Spinal cord (tissue), 10 donors: ENCODE measurements at places on chromosomes 11 and 22. TPM values are rescaled to one million over a fixed set of nuclear protein-coding genes. Genes with fewer than 3 reads are reported as not detected.

Gene CCDC87
- 0.21 TPM for polyA plus RNA-seq

Gene TLCD5
- polyA plus RNA-seq: 15.7 TPM

Gene CCND1
- 59.0 TPM for polyA plus RNA-seq

Gene LMNTD2
- 7.6 TPM for polyA plus RNA-seq

Gene PRG3
- polyA plus RNA-seq: not detected

Gene GGTLC3
- 0.41 TPM for polyA plus RNA-seq

Gene AMBRA1
- 29.6 TPM for polyA plus RNA-seq

Gene WT1
- 1.7 TPM for polyA plus RNA-seq

Gene PHRF1
- 25.8 TPM for polyA plus RNA-seq

Gene RIN1
- 3.2 TPM for polyA plus RNA-seq

Gene OR51F2
- not detected for polyA plus RNA-seq

Gene SYNGR1
- 78.1 TPM for polyA plus RNA-seq

- no peaks in the 10 kb centered on the region for H3K4me1 ChIP-seq
- no peaks in the 10 kb centered on the region for H3K27me3 ChIP-seq
- DNase-seq: peak; percentile 57
- no peak overlapping the region for H3K4me3 ChIP-seq
- H3K27ac ChIP-seq: no peak overlapping the region
- no peaks in the 10 kb centered on the region for H3K36me3 ChIP-seq
These were observed 953.4 kb downstream of the DLG2 start for GRCh38 chr11:84673753-84674152.

DNA sequence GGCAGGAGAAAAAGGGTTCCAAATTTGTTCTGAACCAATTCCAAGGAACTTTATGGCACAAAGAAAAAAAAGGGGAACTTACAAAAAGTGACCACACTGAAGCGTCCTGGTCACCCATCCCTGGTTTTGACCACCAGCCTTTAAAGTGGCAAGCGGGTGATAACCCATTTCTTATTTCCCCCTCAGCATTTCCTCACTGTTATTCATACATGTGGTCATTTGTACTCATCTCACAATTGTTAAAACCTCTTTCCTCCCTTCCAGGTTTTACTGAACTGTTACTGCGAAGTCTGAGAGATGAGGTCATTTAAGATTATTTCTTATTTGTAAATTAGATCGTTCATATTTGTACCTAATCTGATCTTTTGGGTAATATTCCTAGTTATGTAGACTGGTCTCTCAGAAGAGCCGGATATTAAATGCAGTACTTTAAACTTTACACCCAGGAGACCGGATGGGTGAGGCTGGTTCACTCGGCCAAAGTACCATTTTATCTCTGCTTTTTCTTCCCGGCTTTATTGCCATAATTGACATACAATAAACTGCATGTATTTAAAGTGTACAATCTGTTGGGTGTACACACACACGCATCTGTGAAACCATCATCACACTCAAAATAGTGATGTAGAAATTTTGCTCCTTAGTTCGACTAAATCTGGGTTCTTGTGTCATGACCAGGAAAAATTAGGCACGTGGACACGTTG is 47.0 kb downstream of the CDPF1 start:
- peaks cover 40% of the 10 kb centered on the region for H3K36me3 ChIP-seq
- peaks cover 10% of the 10 kb centered on the region for H3K4me1 ChIP-seq
- no peak overlapping the region for H3K27ac ChIP-seq
- no peak overlapping the region for H3K4me3 ChIP-seq
- no peak for DNase-seq

- H3K4me1 ChIP-seq: peaks cover 35% of the 10 kb centered on the region
- H3K4me3 ChIP-seq: no peak overlapping the region
- H3K36me3 ChIP-seq: no peaks in the 10 kb centered on the region
- no peak for DNase-seq
- peaks cover 3% of the 10 kb centered on the region for H3K27me3 ChIP-seq
These were observed 89.2 kb downstream of the GALNT18 start for GRCh38 chr11:11532574-11532973.

- no peaks in the 10 kb centered on the region for H3K27me3 ChIP-seq
- no peaks in the 10 kb centered on the region for H3K4me1 ChIP-seq
- H3K36me3 ChIP-seq: no peaks in the 10 kb centered on the region
- H3K27ac ChIP-seq: no peak overlapping the region
- H3K4me3 ChIP-seq: no peak overlapping the region
- DNase-seq: no peak
These were observed 27.5 kb upstream of the POU2AF1 start for GRCh38 chr11:111406589-111406988.

DNA sequence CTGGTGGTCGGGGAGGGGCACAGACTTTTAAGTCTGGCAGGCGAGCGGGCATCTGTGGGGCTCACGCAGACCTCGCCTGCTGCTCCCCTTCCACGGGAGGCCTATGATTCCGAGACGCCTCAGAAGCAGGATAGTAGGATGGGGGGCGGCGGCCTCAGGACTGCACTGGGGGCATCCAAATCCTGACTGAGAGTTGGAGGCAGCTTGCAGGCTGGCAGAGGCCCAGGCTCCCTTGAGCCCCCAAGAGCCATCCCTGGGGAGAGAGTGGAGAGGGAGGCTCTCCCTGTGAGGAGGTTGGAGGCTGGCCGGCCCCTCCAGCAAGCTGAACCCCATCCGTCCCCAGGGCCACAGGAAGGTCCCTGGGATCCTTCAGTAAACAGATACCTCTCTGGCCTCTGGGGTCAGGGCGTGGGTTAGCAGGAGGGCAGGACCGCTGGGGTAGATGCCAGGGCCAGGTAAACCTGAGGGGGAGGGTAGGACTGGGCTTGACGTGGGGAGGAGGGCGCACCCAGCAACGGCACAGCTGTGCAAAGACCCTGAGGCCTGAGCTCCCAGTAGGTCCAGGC is 33.3 kb downstream of the SBF1 start:
- peaks cover 92% of the 10 kb centered on the region for H3K36me3 ChIP-seq
- H3K4me3 ChIP-seq: no peak overlapping the region
- DNase-seq: no peak

- DNase-seq: no peak
- H3K4me1 ChIP-seq: no peaks in the 10 kb centered on the region
- no peak overlapping the region for H3K27ac ChIP-seq
These were observed 1402.6 kb upstream of the TENM4 start for GRCh38 chr11:80843266-80843974.

- no peak overlapping the region for H3K27ac ChIP-seq
- H3K36me3 ChIP-seq: no peaks in the 10 kb centered on the region
- H3K4me3 ChIP-seq: no peak overlapping the region
- no peaks in the 10 kb centered on the region for H3K4me1 ChIP-seq
- H3K27me3 ChIP-seq: no peaks in the 10 kb centered on the region
- no peak for DNase-seq
These were observed 105.6 kb downstream of the ATXN10 start for GRCh38 chr22:45777046-45777851.

- peaks cover 8% of the 10 kb centered on the region for H3K4me1 ChIP-seq
- H3K36me3 ChIP-seq: peaks cover 3% of the 10 kb centered on the region
- DNase-seq: peak; percentile 35
- H3K27ac ChIP-seq: peak overlapping the region; percentile 29
- peak overlapping the region; percentile 71 for H3K4me3 ChIP-seq
These were observed 1.2 kb downstream of the MSANTD2 start for GRCh38 chr11:124798991-124799347.

GRCh38 chr11:102318469-102318868 is 1.2 kb downstream of the BIRC3 start:
- H3K4me1 ChIP-seq: peaks cover 7% of the 10 kb centered on the region
- H3K4me3 ChIP-seq: no peak overlapping the region
- H3K27me3 ChIP-seq: peaks cover 5% of the 10 kb centered on the region
- no peak overlapping the region for H3K27ac ChIP-seq
- no peak for DNase-seq

DNA sequence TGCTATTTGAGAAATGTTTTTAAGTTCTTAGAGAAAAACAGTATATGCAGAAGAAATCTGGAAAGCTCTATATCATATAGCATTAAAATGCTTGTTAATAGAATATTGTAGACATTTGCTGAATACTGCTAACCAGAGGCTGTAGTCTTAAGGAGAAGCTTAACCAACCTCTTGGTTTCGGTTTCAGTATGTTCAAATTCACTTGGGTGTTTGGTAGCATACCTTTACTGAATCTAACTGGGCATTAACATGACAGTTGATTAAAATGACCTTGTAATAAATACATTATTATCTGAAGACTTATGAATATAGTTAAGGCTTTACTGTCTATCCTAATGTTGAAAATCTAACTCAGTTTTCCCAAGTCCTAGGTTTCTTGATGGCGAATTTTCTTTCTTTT is 5.4 kb downstream of the PCF11 start:
- DNase-seq: no peak
- no peaks in the 10 kb centered on the region for H3K27me3 ChIP-seq
- no peaks in the 10 kb centered on the region for H3K4me1 ChIP-seq

- H3K27me3 ChIP-seq: peaks cover 2% of the 10 kb centered on the region
- H3K27ac ChIP-seq: no peak overlapping the region
- H3K4me3 ChIP-seq: no peak overlapping the region
- no peak for DNase-seq
- H3K4me1 ChIP-seq: no peaks in the 10 kb centered on the region
- H3K36me3 ChIP-seq: no peaks in the 10 kb centered on the region
These were observed 74.0 kb upstream of the PHF21B start for GRCh38 chr22:45083659-45084305.

- DNase-seq: no peak
- peaks cover 30% of the 10 kb centered on the region for H3K4me1 ChIP-seq
- peaks cover 13% of the 10 kb centered on the region for H3K36me3 ChIP-seq
- peak overlapping the region; percentile 96 for H3K27ac ChIP-seq
- peak overlapping the region; percentile 81 for H3K4me3 ChIP-seq
- no peaks in the 10 kb centered on the region for H3K27me3 ChIP-seq
These were observed 16.1 kb downstream of the MIAT start for GRCh38 chr22:26673486-26673885.

DNA sequence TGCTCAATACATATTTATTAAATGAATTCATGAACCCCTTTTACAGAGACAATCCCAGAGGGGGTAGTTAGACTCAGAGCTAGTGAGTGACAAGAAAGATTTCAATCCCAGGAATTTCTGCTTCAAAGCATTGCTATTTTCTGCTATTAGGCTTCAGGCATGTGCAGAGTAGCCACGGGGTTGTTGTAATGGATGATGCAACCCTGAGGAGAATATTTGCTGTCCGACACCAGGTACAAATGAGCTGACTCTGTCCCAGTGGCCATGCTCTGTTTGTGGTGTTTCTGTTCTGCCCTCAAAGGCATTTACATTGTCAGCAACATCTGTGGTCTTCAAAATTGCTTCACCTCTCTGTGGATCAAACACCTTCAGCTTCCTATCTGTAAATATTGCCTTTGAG is 102.6 kb downstream of the CSNK2A3 start:
- no peaks in the 10 kb centered on the region for H3K36me3 ChIP-seq
- DNase-seq: no peak
- H3K27me3 ChIP-seq: no peaks in the 10 kb centered on the region
- H3K27ac ChIP-seq: no peak overlapping the region
- H3K4me3 ChIP-seq: no peak overlapping the region

GRCh38 chr11:67731583-67731982 is 57.2 kb upstream of the ALDH3B2 start:
- H3K36me3 ChIP-seq: no peaks in the 10 kb centered on the region
- H3K27ac ChIP-seq: no peak overlapping the region
- peak overlapping the region; percentile 31 for H3K4me3 ChIP-seq
- DNase-seq: no peak
- peaks cover 4% of the 10 kb centered on the region for H3K27me3 ChIP-seq

DNA sequence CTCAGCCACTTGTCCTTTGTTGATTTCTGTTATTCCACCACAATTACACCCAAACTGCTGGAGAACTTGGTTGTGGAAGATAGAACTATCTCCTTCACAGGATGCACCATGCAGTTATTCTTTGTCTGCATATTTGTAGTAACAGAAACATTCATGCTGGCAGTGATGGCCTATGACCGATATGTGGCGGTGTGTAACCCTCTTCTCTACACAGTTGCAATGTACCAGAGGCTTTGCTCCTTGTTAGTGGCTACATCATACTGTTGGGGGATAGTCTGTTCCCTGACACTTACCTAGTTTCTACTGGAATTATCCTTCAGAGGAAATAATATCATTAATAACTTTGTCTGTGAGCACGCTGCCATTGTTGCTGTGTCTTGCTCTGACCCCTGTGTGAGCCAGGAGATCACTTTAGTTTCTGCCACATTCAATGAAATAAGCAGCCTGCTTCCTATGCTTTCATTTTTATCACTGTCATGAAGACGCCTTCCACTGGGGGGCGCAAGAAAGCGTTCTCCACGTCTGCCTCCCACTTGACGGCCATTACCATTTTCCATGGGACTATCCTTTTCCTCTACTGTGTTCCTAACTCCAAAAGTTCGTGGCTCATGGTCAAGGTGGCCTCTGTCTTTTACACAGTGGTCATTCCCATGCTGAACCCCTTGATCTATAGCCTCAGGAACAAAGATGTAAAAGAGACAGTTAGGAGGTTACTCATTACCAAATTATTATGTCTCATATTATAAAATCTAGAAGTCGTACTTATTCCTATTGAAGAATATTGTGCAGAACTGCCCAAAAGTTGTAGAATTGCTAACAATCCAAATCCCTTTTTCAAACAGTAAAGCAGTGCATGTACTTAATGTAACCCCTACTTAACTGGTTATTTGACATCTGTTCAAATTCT is 53.2 kb downstream of the OR4C6 start:
- no peaks in the 10 kb centered on the region for H3K36me3 ChIP-seq
- H3K27ac ChIP-seq: no peak overlapping the region
- no peak overlapping the region for H3K4me3 ChIP-seq
- H3K4me1 ChIP-seq: no peaks in the 10 kb centered on the region

DNA sequence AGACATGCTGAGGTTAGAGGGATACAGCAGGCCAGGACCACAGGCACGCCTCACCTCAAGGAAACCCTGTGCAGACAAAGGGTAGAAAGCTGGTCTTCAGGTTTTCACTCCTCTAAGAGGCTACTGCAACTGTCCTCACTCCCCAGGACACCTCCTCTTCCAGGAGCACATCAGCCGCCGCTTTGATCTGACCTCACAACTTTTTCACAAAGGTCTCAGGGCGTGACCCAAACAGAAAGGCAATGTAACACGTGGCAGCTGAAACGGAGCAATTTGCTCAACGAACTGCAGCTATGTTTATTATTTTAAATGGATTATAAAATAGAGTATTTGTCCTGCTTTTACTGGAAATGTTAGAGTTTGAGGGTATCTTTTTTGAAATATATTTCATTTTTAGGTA is 46.1 kb downstream of the LARGE1 start:
- no peak overlapping the region for H3K4me3 ChIP-seq
- no peaks in the 10 kb centered on the region for H3K36me3 ChIP-seq
- DNase-seq: no peak

GRCh38 chr22:22616636-22617035 is 27.8 kb upstream of the GGTLC2 start:
- H3K4me1 ChIP-seq: no peaks in the 10 kb centered on the region
- H3K36me3 ChIP-seq: no peaks in the 10 kb centered on the region
- H3K4me3 ChIP-seq: no peak overlapping the region
- no peak for DNase-seq

- no peaks in the 10 kb centered on the region for H3K27me3 ChIP-seq
- peaks cover 36% of the 10 kb centered on the region for H3K4me1 ChIP-seq
- H3K4me3 ChIP-seq: no peak overlapping the region
- peak overlapping the region; percentile 50 for H3K27ac ChIP-seq
- H3K36me3 ChIP-seq: peaks cover 4% of the 10 kb centered on the region
These were observed 159.7 kb downstream of the DBX1 start for GRCh38 chr11:20000351-20001134.
